ENCODE measurements at places on chromosomes 2 and 18. TPM values are rescaled to one million over a fixed set of nuclear protein-coding genes. Genes with fewer than 3 reads are reported as not detected.

GRCh38 chr18:6355789-6356589 is 58.7 kb downstream of the L3MBTL4 start:
- no peak for DNase-seq

DNA sequence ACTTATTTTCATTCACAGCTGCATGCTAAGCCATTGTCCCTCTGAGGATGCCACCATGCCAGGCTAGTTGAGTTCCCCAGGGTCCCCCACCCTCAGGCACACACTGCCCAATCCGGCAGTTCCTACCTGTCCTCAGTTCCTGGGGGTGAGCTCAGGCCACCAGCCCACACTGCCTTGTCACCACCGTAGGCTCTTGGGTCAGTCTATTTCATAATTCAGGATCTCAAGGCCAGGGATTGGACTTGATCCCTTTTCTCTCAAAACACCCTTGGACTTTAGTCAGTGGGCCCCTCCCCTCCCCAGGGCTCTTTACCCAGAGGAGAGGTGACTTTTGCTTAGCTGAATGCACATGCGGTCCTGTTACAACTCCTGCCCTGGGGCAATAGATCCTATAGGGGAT is 18.7 kb upstream of the MC2R start:
- DNase-seq, result no peak

GRCh38 chr18:26480897-26481795 is 67.2 kb downstream of the KCTD1 start:
- no peak for DNase-seq

CREG2 gene
- under 0.01 TPM for total RNA-seq

DNA sequence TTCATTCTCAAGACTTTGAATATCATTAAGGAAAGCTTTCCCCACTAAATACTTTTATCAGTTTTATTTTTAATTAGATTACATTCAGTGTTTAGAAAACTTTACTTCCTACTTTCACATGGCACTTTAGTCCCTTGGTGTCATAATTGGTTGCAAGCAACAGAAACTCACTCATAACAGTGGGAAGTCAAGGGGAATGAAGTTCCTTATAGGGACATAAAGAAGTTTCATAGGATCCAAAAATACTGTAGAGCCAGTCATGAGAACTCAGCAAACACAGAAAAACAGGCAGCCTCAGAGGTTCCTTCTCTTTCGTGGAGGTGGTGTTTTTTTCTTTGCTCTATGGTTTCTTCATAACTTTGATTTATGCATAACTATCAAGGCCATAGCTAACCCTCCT is 809.0 kb downstream of the BCL11A start:
- DNase-seq, result no peak

GRCh38 chr2:172845028-172845630 is 109.5 kb downstream of the RAPGEF4 start:
- DNase-seq, result no peak

KCNS3 gene
- total RNA-seq, result 61.6 TPM

DNA sequence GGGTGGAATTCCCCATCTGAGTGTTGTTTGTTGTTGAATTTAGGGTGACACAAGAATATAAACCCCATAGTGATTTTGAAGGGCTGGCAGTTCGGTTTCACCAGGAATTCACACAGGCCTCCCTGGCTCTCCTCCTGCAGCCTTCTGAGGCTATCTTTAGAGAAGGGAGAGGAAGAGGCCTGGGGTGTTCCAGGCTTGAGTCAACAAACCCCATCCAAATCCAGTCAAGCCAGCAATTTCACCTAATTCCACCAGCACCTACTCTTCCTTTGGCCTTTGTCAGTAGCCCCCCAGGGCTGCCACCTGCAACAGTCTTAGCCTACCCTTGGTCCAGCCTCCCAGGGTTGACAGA is 32.0 kb downstream of the MARCHF4 start:
- no peak for DNase-seq

GRCh38 chr2:237911363-237912017 is 52.1 kb downstream of the RAMP1 start:
- DNase-seq, result peak; percentile 24

DNA sequence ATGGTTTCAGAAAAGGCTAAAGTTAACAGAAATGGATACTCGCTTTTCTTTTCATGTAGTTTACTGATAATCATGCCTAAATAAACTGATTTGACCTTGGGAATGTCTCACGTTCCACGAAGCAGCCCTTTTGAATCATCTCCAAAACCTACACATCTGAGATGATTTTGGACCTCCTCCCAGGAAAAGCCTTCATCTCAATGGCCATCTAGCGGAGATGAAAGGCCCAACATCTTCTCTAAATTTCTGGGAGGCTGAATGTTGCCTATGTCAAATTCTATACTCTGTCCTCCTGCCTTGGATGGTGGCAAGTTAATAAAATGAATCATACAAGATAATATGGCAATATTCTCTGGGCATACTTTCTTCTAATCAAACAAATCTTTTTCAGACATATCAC is 448.5 kb downstream of the ZEB2 start:
- DNase-seq, result no peak

DNA sequence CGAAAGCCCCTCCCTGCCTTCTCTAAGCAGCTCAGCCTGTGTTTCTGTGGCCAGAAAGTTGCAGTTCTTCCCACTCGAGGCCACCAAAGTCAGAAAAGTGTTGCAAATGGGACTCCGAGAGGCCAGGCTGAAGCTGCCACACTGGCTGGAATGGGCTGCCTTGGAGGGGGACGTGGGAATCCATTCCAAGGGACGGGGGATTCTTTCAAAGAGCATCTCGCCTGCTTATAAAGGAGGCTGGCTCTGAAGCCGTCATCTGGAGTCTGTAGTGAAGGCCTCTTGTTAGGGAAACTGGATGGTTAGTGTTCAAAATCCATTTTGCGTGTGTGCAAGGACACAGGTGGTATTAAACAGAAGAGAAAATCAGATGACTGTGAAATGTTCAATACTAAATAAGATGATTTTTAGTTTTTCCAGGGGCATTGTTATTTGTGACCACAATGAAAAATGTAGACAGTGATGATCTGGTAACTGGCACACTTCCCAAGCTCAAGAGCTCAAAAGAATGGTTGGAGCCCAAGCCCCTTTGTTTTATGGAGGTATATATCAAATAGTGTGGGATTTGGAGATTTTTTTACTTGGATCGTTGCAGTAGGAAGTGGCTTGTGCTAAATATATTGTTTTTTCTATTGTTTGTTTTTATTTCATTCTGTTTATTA is 782 bp downstream of the FAM228B start:
- no peak for DNase-seq

DNA sequence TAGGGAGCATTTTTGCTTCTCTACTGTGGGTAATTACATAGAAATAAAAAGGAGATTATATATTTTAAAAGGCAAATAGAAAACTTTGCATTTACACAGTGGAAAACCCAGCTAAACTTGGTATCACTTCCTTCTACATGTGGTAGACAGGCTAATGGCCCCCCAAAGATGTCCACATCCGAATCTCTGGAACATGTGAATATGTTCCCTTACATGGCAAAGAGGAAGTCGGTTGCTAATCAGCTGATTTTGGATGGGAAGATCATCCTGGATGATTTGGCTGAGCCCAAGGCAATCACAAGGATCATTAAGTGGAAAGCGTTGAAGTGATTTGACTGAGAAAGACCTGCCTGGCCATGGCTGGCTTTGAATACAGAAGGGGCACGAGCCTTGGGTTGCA is 26.2 kb downstream of the CREG2 start:
- DNase-seq, result no peak

DNA sequence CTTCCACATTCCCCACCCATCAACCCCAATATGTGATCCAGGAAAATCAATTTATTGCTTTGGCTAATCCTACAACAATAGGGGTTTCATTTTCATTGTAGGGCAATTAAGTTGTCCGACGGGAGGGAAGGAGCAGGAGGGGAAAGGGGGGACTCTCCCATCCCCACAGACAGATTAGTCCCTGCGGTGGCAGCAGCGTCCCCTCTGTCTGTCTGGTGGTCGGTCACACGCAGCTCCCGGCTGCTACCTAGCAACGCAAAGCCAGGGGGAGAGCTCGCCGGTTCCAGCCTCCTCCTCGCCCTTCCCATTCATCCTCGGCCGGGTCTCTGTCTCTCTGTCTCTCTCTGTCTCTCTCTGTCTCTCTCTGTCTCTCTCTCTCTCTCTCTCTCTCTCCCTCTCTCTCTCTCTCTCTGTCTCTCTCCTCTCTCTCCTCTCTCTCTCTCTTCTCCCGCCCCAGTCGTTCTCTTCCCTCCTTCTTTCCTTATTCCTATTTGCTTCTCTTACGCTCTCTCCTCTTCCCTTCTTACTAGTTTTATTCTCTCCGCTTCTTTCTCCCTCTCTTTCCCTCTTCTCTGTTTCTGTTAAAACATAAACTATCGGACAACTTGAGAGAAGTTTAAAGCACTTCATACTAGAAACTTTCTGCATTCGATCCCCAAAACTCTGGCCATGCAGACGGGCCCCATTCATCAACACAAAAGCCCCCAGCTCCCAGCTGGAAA is 1.2 kb downstream of the LRP2 start:
- DNase-seq, result no peak

- DNase-seq, result no peak
These were observed 46.3 kb downstream of the TCF7L1 start for GRCh38 chr2:85179541-85179940.

- DNase-seq, result no peak
These were observed 483.0 kb upstream of the ID2 start for GRCh38 chr2:8198766-8199382.

GRCh38 chr18:44764863-44765262 is 84.2 kb downstream of the SETBP1 start:
- no peak for DNase-seq

DNA sequence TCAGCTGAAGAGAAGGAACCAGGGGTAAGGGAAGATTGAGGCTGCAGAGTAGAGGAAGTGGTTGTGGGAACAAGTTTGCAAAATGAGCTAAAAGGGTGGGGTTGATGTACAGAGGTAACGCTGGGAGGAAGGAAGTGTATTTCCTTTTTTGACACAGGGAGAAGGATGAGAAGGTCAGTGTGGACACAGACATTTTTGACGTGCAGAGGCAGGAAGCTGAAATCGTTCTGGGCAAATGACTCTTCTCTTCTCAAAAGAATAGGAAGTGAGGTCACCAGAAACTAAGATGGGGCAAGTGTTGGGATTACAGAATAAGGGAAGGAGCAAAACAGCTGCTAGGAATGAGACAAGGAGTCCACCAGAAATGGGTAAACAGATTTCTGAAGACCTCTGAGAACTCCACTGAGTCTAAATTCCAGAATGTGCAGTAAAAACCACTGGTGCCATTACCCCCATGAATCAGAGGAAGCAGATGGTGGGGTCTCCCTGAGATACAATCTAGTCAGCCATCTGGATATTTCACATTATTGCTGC is 20.0 kb upstream of the RNF149 start:
- no peak for DNase-seq

DNA sequence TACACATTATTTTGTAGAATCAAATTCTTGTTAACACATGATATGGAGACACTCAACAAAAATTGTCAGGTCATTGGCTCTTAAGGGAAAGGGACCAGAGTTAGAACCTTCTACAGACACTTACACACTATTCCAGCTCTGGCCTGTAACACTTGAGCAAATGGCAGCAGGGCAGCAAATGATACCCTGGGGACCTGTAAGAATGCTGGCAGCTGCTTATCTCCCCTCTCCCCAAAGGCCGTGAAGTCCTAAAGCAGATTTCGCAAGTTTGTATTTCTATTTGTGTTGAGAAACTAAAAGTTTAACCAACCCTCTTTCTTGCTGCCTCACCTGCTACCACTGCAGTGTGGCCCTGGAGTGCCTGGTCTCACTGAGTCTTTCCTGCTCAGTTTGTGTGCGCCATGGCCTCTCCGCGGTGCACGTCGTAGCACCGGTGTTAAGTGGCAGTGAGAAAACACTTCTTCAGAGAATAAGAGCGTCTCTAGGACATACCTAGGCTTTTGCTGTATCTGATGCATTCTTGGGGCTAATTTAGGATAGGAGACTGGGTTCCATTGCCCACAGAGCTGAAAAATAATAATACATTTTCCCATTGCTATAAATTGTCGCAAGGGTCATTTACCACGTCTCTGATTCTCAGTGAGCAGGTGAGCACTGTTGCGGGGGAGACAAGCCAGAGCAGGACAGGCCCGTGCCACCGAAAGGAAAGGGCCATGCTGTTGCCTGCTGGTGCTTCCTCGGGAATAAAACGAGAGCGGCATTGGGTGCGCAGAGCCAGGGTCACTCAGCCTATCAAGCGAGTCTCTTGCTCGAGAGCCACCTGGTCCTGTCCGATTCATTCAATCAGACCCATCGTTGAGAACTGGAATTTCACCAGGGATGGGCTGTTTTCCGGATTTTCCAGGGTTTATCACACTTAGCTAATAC is 204.9 kb downstream of the PTGR3 start:
- DNase-seq, result no peak

DNA sequence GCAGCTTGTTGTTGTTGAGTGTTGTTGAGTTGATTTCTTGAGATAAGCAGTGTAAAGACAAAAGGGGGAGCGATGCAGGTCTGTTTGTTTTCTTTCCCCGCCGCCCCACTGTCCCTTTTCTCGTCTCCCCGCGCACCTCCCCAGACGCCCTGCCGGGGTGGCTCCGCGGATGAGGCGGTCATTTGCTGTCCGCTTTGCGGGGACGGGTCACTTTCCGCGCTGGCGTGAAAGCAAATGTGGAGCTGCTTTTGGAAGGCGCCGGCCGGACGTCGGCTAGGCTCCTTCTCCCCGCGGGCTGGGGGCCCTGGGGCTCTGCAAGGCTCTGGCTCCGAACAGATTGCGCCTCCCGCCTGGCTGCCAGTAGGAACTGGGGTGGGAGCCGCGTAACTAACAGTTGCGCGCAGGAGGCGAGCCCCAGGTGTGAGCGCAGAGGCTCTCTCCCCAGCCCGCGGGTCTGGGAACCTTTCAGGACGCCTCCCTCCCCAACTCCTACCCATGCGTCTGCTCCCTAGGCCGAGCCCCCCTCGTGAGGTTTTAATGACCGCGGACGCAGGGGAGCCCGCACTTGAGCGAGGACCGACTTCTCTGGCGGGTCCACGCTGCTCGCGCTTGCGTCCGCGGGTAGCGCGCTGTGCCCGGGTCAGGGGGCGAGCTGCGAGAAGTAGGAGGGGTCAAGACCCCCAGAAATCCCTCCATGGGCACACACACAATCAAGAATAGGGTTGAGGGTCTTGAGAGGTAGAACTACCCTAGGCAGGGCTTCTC is 146.6 kb downstream of the MEIS1 start:
- DNase-seq, result no peak

- DNase-seq, result no peak
These were observed 103.6 kb upstream of the SERPINE2 start for GRCh38 chr2:224142397-224143312.

DNA sequence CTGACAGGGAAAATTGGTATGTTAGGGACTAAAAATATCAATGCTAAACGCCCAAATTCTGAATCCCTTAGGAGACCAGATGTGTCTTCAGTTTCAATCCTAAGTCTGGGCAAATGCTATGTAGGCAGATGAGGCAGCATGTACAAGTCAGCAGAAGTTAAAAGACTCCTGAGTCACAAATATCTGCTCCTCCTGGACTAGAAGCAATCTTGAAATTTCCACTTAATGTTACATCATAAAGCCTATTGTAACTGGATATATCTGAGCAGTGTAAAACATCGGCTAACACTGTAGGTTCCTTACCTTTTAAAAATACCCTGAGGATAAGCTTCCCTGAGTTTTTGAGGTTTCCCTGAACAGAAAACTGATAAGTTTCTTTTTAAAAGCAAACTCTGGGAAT is 1087.6 kb upstream of the PIK3C3 start:
- no peak for DNase-seq
